ENCODE measurements at places on chromosomes 1 and 21.

DNA sequence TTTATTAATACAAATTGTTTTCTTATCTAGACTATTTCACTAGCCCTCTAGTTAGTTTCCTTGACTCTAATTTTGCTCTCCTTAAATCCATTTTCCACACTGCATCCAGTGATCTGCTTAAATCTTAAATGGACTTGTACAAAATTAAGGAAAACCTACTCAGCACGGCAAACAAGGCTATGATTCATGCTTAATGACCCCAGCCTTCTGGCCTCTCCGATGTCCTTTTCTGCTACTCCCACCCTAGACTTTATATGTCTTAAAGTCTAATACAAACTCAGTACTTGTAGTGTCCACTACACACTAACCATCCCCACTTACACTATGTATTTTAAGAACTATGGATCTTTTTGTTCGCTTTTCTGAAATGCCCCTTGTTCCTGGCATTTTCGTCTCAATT, 2.2 kb downstream of the TMED5 start:
- DNase-seq = no peak

DNA sequence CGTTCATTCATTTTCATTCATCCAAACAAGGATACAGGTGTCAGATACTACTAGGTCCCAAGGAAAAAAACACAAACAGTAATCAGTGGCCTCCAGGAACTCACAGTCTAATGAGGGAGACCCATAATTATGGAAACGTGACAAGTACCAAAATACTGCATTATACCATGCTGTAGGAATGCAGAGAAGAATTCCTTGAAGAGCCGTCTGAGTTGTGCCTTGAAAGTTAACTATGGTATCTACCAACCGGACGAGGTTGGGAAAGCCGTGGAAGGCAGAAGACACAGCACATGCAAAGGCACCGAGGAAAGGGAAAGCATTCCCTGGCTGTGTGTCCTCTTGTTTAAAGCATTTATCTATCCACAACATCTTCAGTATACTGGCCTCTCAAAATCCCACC, 206.0 kb downstream of the DAB1 start:
- no peak for DNase-seq

GRCh38 chr1:244065960-244066388, 14.9 kb downstream of the ZBTB18 start:
- DNase-seq = no peak

DNA sequence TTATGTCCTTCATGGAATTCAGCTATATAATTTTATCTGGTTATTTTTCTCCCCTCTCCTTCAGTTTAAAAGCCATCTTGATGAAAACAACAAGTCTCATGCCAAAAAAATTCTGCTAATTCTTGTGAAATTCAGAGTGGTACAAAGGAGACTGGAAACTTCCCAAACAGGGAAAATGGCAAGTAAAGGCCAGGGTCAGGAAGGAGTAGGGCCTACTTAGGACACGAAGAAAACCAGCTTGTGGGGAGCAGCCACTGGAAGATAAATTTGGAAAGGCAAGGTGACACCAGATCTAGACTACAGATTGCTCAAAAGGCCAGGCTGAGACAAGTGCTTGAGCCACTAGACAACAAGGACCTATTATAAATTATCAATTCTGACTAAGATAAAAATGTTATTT, 6.4 kb downstream of the TSTD1 start:
- no peak for DNase-seq

DNA sequence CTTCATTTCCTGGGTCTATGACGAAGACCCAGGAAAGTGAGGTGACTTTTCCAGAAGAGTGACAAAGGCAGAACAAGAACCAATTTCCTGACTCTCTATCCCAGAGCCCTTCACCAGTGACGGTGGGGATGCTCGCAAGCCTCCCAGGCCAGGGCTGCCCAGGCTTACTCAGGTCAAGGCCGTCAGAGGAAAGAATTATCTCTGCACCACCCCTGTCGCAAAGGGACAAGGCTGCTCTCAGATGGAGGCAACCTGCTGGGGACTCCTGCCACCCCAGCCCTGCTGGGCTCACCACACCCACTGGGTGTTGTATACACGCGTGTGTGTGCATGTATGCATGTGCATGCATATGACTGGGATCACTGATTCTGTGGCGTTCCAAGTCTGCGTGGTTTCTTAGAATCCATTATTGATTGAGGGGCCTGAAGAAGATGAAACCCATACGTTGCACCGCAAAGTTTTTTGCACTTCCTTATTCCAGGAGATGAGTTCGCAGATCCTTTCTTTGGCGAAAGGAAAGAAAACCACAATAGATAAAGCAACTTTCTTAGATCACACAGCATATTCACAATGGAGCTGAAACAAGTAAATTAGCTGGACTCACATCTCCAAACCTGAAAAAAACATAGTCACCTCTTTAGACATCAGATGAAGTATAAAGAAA, 255.8 kb downstream of the RHOU start:
- no peak for DNase-seq

- no peak for DNase-seq
Measured at GRCh38 chr1:17586172-17586964, 46.9 kb downstream of the ARHGEF10L start.

DNA sequence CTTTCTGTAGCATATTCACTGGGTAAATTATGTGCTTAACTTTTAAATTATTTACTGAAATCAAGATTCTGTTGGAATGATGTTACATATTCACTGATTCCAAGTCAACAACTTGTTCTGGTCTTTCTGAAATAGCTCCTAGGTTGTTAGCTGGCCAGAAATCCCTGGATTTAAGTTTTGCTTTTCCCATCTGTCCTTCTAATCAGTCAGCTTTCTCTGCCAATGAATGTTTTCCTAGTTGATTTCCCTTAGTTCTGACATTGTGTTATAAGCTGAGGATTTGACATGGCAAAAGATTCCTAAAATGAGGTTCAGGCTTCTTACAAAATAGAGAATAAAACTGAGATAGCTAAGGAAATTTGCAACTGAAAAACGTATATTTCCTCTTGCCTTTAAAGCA, 1479.6 kb downstream of the MRPL39 start:
- no peak for DNase-seq

- DNase-seq = no peak
Measured at GRCh38 chr1:100597784-100598183, 59.8 kb downstream of the GPR88 start.

GRCh38 chr1:203049576-203050180, 23.4 kb downstream of the PPFIA4 start:
- DNase-seq = no peak

- DNase-seq = peak; percentile 9
Measured at GRCh38 chr1:114152508-114153260, 985 bp downstream of the SYT6 start.

DNA sequence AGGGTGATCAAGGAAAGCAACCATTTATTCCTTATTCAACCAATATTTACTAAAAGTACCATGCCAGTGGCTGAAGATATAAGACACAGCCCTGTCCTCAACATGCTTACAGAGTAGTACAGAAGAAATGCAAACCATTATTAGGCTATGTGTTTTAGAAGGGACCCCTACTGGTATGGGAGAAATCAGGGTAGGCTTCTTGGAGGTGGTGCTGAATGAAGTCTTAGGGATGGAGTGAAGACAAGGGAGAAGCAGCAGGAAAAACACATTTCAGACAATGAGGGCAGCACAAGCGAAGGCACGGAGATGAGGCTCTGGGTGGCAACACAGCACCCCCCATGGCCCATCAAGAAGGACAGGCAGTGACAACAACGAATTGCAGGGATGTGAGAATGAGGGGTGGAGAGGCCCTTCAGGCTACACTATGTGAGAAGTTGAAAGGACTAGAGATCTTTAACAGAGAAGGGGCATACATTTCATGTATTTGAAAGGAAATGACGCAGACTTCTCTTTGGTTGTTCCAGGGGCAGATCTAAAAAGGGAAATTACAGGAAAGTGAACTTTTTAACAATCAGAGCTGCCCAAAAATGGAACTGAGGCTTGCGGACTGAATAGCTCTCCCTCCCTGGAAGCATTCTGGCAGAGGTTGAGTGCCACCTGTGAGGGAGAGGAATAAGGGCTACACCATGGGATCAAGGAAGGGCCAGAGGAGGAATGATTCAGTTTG, 16.8 kb upstream of the CD58 start:
- DNase-seq = no peak

DNA sequence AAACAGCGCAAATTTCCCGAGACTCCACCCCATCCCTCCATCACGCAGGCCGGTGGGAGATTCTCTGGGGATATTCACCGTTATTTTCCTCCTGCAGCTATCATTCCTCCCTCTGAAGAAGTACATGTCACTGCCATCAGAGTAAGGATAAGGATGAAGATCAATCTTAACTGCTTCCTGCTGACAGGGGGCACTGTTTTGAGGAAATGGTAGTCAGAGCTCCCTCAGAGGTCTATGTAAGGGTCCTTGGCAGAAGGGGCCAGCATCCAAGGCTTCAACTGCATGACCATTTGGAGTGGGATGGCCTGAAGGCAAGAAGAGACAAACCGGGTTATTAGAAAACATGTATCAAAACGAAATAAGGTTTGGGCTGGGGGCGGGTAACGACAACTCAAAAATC, 111.5 kb downstream of the KCNK1 start:
- DNase-seq = no peak

DNA sequence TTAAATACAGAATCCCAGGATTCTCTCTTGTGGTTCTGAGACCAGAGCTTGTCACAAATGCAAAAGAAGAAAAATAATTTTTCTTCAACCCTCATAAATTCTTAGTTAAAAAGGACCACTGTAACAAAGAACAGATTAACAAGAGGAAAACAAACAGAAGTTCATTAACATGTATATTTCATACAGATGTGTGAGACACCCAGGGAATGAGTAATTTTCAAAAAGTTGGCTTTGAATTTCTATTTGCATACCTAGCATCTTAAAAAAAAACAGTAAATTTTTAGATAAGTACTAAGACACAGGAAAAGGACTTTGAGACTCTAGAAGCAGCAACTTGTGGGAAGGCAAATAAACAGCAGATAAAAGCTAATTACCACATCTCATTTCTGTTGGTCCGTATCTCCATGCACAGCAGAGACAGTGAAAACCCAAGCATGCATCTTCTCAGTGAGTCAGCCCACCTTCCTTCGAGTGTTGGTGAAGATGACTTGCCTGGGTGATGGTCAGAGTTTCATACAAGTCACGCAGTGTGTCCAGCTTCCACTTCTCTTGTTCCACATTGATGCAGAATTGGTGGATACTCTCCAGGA, 399.9 kb upstream of the ADAMTS5 start:
- DNase-seq = no peak

DNA sequence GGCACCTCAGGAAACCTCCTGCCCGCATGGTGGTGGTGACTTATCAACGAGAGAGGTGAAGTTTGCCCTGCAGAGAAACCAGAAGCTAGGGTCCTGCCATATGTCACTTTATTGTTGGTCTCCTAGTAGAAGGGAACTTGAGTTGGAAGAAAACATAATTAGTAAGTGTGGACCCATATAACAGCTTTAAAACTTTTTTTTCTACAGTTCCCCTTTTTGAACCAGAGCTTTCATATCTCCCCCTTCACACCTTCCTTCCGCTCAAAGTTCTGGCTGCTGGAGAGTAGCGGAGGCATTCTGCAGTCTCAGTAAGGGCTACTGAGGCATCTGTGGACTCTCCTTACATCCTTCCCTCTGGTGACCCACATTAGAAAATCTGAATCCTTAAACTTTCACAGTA, 48.9 kb downstream of the PHC2 start:
- no peak for DNase-seq

DNA sequence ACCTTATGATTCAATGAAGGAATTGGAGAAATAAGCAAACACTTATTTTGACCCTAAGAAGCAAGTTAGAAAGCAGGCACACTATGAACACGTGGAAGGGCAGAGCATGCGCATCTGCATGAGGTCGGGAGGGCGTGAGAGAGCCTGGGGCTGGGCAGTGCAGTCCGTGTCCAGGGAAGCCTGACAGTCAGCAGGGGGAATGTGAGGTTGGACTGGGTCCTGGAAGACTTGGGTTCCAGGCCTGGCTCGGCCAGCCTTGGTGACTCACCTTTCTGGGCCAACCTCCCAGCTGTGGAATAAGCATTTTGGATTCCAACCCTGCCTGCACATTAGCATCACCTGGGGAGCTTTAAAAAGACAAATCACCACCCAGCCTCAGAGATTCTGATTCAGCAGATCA, 26.6 kb upstream of the LMX1A start:
- DNase-seq = no peak

DNA sequence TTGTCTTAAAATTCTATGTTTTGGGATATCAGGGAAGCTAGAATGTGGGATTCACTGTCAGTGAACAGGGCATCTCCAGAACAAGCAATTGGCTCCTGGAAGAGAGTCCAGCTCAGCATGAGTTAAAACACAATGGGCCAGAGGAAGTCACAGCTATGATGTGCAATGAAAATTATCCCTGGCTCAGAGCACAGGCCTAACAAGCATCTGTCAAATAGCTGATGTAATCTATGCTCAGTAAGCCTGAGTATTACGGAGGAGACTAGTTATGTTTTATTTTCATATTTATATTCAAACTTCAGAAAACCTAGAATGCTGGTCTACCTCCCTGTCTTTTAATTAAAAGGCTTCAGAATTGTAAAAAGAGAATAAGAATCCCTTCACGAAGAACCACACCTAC, 41.6 kb downstream of the PARP1 start:
- no peak for DNase-seq

- no peak for DNase-seq
Measured at GRCh38 chr1:78520216-78520615, 29.4 kb downstream of the PTGFR start.

DNA sequence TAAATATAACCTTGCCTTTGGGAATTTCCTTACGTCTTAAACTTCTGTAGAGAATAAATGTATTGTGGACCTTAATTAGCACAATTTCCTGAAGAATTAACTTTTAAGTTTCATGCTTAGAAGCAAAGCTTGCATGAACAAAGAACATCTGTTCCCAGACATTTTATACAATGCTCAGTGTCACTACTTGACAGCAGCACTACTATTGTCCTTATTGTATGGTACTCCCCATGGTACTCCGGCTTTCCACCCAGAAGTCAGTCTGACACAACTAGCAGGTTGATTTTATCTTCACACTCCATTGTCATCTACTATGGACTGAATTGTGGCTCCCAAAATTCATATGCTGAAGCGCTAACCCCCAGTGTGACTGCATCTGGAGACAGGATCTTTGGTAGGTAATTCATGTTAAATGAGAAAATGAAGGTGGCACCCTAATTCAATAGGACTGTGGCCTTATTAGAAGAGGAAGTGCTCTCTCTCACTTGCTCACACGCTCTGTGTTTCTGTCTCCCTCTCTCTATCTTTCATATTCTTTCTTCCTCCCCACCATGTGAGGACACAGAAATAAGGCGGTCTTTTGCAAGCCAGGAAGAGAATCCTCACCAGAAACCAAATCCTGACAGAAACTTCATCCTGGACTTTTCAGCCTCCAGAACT, 10.7 kb upstream of the OR2B11 start:
- DNase-seq = no peak

All from activated naive CD8-positive, alpha-beta T cell treated with anti-CD3 and anti-CD28 coated beads, Interleukin-2, amount 50 U/mL, for 24 hours (primary cell).